ENCODE measurements at places on chromosomes 5 and 9.

- no peak for DNase-seq
Measured at GRCh38 chr9:119043996-119044395, 325.2 kb downstream of the BRINP1 start.

DNA sequence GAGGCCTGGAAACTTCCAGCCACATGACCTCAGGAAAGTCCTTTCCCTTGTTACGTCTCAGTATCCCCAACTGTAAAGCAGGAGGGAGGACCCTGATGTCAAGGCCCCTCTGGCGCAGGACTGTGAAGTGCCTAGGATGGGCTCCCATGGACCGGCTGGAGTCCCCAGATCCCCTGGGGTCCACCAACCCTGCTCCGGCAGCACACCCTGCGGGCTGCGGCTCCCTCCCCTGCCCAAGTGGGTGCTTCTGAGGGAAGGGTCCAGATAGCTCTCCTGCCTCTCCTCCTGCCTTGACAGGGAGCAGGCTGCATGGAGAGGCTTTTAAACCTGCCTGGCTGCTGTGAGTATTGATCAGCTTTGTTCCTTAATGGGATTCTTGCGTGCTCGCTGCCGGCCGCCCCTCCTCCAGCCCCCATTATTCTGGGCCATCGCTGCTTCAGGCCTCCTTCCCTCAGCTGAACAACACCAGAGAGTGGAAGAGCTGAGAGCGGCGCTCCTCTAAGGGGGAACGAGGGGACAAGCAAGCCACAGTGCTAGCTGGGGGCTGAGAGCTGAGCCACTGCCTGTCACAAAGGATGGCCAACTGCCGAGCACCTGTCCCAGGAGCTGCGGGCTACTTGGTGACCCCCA, 25.6 kb upstream of the NTNG2 start:
- DNase-seq: no peak

- DNase-seq: no peak
Measured at GRCh38 chr9:133344071-133344470, 3.9 kb downstream of the MED22 start.

GRCh38 chr5:169411786-169412430, 111.0 kb upstream of the SLIT3 start:
- DNase-seq: no peak

DNA sequence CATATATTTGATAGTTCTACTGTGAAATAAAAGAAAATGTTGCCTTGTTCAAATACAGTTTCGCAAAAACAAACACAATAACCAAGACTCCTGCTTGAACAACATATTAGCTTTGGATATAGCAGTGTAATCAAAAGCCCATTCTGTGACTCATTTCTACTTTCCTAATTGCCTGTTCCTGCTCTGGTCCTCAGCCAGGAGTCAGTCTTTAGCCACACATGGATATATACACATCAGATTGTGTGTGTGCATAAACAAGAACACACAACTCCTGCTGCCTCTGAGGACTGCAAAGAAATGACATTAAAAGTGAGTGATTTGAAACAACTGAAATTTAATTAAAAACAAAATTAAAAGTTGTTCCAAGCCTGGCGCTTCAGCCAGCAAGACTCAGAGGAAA, 334.8 kb downstream of the TRIM32 start:
- DNase-seq: no peak

- DNase-seq: peak; percentile 19
Measured at GRCh38 chr5:140868721-140869554, at the start of gene PCDHA11. TSS of gene PCDHA11 (plus strand) at chr5:140868957. CDS start at chr5:140869104, 147 bp downstream.

- no peak for DNase-seq
Measured at GRCh38 chr9:33209394-33209793, 30.6 kb upstream of the SPINK4 start.

- DNase-seq: no peak
Measured at GRCh38 chr5:10593531-10594181, 29.8 kb downstream of the ANKRD33B start.

GRCh38 chr9:115689331-115689730, 464.3 kb upstream of the PAPPA start:
- DNase-seq: no peak

DNA sequence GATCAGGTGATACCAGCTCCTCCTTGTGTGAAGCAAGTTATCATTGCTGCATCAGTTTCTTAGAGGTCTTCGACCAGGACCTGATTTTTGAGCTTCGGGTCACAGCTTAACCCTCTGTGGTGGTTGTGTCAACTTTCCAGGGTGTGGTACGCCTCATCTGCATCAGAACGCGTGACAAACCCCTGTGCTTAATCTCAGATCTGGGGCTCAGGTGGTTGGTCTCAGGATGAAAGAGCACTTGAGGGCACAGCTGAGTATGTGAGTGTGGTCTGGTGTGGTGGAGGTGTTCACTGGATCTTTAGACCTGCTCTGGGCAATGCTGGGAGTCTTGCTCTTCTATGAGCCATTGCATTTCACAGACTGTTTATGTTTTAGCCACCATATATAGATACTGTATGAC, 64.1 kb downstream of the OSTF1 start:
- no peak for DNase-seq

DNA sequence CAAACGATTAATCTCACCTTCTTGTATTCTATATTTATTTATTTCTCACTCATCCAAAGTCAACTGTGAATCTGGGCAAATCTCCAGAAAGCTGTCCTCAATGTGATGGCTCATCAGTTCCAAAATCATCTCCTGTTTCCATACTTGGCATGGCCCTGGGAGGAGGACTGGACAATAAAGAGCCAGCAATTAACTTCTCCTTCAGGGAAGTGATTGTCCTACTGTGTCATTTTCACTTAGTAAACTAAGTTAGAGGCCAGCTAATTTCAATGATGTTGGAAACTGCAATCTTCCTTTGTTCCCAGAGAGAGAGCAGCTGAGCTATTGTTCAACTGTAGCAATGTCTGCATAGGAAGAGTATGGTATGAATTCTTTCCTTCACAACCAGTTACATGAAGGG, 17.5 kb downstream of the CDH12 start:
- DNase-seq: no peak
